ENCODE measurements at places on chromosomes 3 and 15.
A peak's percentile ranks its signal among the peaks of the same experiment; 100 is the strongest.

- peak; percentile 23 for DNase-seq
These were observed 74.8 kb upstream of the MAGI1 start for GRCh38 chr3:66113542-66113941.

- peak; percentile 60 for DNase-seq
These were observed 18.1 kb upstream of the STAC start for GRCh38 chr3:36362216-36362615.

DNA sequence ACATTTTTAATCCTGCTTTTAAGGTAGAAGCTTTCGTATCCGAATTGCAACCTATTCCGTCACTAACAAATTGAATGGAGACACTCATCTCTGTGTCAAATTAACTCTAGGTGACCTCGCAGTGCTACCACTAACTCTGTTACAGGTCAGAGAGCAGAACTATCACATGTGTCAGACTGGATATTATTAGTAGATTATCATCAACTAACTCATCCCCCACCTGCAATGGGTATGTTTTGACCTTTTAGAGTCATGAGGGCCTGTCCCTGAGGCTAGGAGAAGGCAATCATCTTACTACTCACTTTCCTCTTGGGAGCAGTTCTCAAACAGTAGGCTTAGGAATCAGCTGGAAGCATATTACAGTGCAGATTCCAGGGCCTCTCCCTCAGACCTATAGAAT is 2.0 kb downstream of the GLDN start:
- DNase-seq = no peak

GRCh38 chr15:77387365-77388105 is 32.4 kb downstream of the PEAK1 start:
- peak; percentile 52 for DNase-seq

GRCh38 chr15:77076323-77076915 is 5.5 kb upstream of the TSPAN3 start:
- no peak for DNase-seq

DNA sequence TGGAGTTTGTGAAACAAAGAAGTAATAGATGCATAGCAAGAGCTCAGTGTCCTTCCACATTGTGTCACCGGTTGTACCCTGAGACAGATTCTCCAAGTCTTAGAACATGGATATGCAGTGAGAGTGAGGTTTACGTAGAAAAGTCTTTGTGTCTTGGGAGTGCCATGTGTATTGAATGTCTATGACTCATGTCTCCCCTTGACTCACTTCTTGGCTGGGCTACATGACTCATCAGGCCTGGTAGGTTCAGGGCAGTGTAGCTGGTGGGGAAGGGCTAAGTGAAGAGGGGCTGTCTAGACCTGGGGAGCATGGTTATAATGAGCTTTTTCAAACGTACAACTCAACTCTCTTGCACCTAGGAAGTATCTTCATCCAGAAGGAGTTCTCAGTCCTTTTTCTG is 167.4 kb downstream of the GAP43 start:
- DNase-seq = peak; percentile 95

GRCh38 chr3:162094301-162094700 is 597.7 kb downstream of the OTOL1 start:
- DNase-seq = no peak

- no peak for DNase-seq
These were observed 41.9 kb downstream of the ABHD2 start for GRCh38 chr15:89130201-89130600.

DNA sequence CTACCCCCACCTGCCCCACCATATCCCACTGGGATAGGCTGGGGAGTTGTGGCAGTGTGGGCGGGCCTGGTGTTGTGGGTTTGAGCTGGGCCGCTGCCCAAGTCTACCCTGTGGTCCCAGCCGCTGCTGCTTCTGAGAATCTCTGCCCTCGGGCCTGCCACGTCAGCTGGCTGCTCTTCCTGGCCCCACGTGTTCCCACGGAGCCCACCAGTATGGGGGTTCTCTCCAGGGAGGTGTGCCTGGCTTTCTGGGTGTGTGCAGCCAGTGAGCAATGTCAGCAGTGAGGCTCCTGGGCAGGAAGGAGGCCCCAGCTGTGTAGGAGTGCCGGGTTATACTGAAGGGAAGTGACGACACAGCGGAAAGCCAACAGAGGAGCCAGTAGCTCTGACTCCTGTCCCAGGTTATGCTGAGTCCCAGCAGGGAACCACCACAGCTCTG is 10.5 kb downstream of the GNAI2 start:
- peak; percentile 99 for DNase-seq

- peak; percentile 47 for DNase-seq
These were observed 1.1 kb downstream of the PDIA5 start for GRCh38 chr3:123067689-123068600.

DNA sequence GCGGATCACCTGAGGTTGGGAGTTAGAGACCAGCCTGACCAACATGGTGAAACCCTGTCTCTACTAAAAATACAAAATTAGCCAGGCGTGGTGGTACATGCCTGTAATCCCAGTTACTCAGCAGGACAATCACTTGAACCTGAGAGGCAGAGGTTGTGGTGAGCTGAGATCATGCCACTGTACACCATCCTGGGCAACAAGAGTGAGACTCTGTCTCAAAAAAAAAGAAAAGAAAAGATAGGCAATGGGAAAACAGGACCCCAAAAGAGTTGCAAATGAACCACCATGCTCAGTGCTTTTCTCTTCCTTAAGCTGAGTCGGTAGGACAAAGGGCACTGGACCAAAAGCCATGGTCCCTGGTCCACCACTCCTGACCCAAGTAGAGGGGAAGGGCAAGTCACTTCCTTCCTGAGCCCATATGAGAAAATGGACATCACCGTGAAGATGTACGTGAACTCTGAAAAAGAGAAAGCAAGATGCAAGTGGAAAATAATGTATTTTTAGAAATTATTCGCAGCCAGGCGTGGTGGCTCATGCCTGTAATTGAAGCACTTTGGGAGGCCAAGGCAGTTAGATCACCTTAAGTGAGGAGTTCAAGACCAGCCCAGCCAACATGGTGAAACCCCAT is 2.6 kb downstream of the ITGB5 start:
- no peak for DNase-seq

- DNase-seq = peak; percentile 84
These were observed at the start of gene FSTL1 for GRCh38 chr3:120450600-120451271. Gene FSTL1, minus strand, starts transcription at chr3:120450992. Its CDS starts 246 bp downstream, at chr3:120450746.

DNA sequence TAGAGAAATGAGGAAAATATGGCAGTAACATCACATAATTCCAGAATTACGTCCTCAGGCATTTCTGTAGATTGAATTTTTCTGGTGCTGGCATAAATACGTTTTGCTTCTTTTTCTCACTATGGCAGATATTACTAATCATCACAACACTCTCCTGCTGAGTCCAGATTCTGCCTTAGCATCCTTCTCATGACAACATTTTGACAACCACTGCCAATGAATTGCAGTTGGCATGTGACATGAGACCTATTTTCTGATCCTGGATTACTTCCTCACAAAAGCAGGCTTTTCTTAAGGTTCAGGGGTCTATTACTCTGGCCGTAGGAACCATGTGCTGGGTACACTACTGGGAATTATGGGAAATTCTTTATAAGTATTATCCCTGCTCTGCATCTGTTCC is 22.5 kb upstream of the ARL6 start:
- DNase-seq = no peak

DNA sequence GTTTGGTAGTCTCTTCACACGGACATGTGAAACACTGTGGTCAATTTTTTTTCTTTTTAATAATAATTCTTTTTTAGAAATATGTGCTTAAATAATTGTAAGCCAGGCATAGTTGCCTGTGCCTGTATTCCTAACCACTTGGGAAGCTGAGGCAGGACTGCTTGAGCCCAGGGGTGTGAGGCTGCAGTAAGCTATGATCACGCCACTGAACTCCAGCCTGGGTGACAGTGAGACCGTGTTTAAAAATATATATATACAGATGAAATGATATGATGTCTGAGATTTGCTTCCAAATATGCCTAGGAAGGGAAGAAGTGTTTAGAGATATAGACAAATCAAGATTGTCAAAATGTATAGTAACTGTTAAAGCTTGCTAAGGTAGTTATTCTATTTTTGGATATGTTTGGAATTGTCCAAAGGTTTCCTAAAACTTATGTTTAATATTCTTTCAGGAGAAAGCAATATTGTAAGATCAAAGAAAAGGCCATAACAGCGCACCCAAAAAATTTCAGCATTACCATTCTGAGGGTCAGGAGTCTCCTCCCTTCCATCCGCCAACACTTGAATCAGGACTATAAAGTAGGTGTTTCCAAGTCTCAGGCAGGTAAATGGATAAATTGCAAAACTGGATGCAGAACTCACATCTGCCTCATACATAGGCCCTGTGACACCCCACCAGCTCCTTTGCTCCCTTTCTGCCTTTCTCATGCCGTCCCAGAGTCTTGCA is 532 bp upstream of the SELENOT start:
- no peak for DNase-seq

GRCh38 chr3:127814325-127814781 is 8.0 kb downstream of the MGLL start:
- DNase-seq = no peak

DNA sequence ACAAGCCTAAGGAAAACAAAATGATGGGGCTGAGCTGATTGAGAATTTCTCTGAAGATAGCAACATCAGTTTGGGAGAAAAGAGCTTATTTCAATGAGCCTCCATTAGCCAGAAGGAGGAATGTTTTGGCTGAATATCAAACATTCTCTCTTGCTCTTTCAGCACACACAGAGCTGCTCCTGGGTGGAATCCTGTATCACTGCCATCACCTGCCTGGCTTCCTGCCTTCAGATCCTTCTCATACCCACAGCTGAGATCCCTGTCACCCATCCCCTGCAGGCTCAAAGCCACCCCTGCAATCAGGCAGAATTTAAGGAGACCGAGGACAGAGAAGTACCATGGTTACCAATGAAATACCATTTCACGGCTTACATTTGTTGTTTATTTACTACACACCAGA is 27.2 kb upstream of the SYN2 start:
- DNase-seq = no peak

GRCh38 chr15:92906020-92906419 is 5.9 kb downstream of the CHD2 start:
- DNase-seq = no peak

- peak; percentile 74 for DNase-seq
These were observed 16.9 kb downstream of the TGFBR2 start for GRCh38 chr3:30623351-30623750.

DNA sequence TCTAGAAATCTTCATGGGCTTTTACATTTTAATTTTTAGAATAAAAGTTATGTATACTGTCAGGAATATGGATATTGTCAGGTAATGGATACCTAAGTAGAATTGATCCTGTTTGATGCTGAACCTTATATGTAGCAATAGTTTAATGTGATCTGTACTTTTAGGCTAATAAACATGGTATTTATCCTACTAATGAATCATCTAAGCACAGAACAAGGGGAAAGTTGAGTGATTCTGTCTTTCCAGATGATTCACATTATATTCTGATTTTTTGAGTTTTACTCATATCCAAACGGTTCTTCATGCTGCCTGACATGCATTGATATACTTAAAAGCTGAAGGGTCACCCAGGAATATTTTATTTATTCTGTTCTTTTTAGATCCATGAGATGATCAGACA is 34.5 kb downstream of the FANCI start:
- DNase-seq = peak; percentile 3

GRCh38 chr3:134545818-134546217 is 60.0 kb downstream of the CEP63 start:
- no peak for DNase-seq

DNA sequence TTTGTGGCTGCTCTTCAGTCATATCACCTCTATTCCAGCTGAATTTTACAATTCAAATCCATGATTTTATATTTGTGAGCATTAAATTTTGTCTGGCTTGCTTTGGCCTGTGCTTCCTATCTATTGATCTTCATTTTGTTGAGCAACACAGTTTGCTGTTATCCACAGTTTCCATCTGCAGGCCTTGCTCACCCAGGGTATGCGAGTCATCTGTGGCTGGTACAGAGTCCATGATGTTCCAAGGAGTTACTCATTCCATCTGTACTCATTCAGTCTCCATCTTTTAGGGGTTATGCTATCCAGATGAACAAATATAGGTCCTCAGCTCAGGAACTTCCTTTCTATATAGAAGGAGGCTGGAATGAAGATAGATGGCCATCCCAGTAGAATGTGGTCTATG is 70.1 kb upstream of the CCK start:
- no peak for DNase-seq

GRCh38 chr3:152709659-152710058 is 125.3 kb upstream of the P2RY1 start:
- DNase-seq = no peak

- no peak for DNase-seq
These were observed 3.1 kb upstream of the GATA2 start for GRCh38 chr3:128496019-128496601.

DNA sequence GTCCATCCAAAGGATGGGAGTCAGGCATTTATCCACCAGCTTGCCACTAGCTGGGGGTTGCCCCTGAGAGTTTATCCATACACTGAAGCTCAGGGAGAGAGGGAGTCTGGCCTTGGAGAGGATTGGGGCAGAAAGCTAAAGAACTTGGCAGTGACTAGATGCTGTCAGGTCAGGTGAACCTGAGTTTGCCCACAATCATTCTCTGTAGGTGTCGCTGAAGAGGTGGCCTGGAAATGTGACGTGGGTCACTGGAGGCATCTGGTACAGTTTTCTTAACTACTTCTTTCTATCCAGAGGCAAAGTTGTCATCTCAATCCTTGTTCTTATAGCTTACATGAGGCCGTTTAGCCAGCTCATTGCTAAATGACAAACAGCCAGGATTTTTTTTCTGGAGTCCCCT is 298.0 kb upstream of the CTNNB1 start:
- DNase-seq = no peak

DNA sequence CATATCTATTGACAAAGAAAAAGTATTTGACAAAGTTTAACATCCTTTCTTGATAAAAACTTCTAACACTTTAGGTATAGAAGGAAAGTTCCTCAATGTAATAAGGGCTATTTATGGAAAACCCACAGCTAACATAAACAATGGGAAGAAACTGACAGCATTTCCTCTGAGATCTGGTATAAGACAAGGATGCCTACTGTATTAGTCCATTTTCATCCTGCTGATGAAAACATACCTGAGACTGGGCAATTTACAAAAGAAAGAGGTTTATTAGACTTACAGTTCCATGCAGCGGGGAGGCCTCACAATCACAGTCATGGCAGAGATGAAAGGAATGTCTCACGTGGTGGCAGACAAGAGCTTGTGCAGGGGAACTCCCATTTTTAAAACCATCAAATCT is 17.8 kb upstream of the CLDN1 start:
- DNase-seq = peak; percentile 15

DNA sequence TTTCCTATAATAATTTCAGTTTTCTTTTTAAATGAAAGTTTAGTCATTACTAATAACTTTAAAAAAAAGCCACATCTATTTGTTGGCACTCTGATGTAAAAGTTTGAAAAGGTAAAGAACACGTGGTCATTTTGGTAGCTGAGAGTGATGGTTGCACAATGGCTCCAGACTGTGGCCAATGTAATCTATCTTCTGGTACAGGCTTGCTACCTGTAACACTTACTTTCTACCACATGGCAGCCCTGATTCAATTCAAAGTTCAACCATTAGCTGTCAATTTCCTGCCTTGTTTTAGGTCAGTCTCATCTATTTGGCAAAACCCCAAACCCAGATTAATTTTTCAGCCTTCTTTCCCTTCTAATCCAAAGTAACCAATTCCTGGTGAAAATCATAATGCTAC is 126.1 kb downstream of the TUSC7 start:
- DNase-seq = peak; percentile 11
